SK-MEL-5 (cell line): ENCODE measurements at places on chromosomes 3 and 15. TPM values are rescaled to one million over a fixed set of nuclear protein-coding genes. Genes with fewer than 3 reads are reported as not detected.

KNL1 gene
- 17.2 and 18.4 TPM in 2 replicates for total RNA-seq

CHRM5 gene
- total RNA-seq, result not detected in 2 replicates

DNA sequence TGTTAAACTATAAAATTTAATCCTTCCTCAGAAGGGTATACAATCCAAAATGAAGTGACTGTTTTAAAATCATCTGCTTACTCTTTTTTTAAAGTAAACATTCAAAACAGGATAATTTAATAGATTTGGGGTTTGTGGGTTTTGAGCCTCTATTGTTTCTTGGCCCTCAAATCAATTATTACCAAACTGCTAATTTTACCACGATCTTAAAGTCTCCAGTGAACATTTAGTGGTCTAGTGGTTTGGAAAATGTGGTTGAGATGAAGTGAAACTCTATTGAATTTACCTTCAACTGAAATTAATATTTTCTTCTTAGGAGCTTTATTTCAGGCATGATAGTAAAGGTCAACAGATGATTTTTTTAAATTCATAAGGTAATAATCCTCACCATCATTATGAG is 11.2 kb upstream of the ATP11B start:
- no peak for DNase-seq

DNA sequence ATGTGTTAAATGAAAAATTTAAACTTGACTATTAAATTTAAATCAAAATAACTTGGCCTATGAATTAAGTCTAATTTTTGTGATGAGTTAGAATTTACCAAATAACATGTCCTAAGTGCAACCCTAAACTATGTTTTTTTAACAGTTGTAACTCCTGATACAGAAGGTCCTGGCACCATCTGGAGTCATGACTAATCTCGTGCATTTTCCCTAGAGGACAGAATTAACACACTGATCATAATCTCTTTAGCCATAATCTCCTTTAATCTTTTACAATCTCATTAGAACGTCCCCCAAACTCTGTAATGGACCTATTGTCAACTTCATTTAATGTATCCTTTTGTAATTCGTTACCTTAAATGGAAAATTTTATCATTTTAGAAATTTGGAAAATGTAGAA is 100.6 kb downstream of the SUCNR1 start:
- no peak for DNase-seq

GRCh38 chr3:76107935-76108570 is 322.7 kb upstream of the ZNF717 start:
- peak; percentile 70 for DNase-seq

PLA2G4E gene
- not detected in 2 replicates for total RNA-seq

DNA sequence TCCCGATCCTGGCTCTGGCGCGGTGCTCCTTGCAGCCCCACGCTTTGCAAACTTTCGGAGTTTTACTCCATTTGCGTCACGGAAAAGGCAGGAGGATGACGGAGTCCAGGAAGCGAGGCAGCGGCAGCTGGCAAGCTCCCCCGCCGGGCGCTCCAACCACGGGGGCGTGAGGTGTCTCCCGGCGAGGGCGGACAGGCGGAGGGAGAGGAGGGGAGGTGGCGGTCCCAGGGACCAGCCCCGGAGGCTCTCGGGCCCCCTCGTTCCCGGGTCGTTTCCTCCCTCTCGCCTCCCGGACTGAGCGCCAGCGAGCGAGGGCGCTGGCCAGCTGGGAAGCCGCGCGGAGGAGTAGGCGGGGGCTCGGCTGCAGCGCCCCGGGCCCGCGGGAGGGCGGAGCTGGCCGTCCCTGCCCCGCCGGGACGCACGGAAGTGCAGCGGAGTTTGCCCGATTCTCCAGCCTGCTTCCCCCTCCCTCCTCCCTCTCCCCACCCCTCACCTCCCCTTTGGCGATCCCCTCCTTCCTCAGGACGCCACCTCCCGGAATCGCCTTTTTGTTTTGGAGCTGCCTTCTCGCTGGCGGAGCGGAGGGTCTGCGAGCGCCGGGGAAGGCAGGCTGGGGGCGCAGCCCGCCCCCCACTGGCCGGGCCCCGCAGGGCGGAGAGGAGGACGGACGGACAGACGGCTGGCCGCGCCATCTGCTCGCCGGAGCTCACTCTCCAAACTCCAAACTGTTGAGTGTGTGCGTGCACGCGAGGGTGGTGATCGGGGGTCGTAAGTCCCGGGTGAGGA is at the start of gene SNX33:
Gene SNX33 (plus strand): TSS at position 543 of the 786 bp plus-strand sequence. CDS start 1,191 bp downstream, outside the sequence.
- peak; percentile 80 for DNase-seq

SEMA3G gene
- 0.40 and 0.43 TPM in 2 replicates for total RNA-seq

CPLX3 gene
- not detected in 2 replicates for total RNA-seq

GRCh38 chr3:190825386-190826016 is 37.0 kb downstream of the GMNC start:
- DNase-seq, result no peak

- DNase-seq, result no peak
Measured at GRCh38 chr3:128480278-128480677, 12.7 kb downstream of the GATA2 start.
